ENCODE measurements at places on chromosomes 4 and X.

GRCh38 chr4:172357006-172357540 is 543.9 kb downstream of the GALNTL6 start:
- no peak overlapping the region for H3K4me3 ChIP-seq
- no peak for ATAC-seq
- no peaks in the 10 kb centered on the region for H3K27me3 ChIP-seq
- no peaks in the 10 kb centered on the region for H3K36me3 ChIP-seq
- no peaks in the 10 kb centered on the region for H3K4me1 ChIP-seq

DNA sequence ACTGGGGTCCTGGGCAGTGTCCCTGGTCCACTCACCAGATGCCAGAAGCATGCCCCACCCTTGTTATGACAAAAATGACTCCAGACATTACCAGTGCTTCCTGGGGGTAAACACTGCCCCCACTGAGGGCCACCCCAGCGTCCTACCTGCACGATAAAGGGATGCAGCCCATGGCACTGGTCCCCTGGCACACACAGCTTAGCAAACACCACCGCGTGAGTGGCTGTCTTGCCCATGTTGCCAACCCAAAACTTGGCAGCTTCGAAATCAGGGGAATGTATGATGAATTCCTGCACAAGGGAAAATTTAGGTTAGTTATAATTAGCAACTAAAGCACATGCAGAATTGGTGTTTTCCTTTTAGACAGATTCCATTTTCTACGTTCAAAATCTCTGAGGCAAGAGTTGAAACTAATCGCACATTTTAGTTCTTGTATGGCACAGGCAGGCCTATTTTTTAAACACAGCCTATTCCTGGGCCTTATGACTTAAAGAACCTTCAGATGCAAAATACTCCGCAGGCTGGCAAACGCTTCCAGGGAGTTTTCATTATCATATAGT is 30.4 kb downstream of the ACOX3 start:
- peaks cover 10% of the 10 kb centered on the region for H3K4me1 ChIP-seq
- no peak overlapping the region for H3K4me3 ChIP-seq
- peaks cover 79% of the 10 kb centered on the region for H3K36me3 ChIP-seq

DNA sequence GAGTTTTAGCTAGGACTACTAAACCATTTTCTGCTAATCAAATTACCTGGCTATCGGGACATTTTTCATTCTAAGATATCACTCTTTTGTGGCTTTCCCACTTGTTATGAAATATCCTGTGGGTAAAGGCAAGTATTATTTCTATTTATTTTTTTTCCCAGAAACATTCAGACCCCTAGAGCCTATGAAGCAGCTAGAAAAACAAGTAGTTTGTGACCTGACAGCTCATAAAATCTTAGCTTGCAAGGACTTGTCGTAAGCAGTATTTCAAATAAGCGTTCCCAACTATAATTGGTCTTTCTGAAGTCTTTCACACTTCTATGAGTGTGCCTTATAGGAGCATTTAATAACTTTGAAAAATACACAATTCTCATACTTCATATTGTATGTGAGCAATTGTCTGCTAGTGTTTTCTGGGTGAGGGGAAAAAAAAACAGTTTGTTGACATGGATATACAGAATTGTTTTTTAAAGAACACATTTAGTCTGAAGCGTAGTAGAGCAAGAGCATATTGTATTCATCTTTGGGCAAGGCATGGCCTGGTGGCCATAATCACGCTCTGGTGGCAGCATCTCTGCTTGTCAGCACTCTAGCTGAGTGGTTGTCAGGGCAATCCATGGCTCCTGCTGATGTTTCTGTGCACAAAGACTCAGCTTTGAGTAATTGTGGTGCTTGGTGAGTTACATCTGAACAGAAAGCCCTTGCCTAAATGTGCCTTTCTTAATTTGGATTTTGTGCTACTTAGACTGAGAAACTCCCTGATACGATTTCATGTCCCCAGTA is 2.6 kb downstream of the MCUB start:
- ATAC-seq: no peak
- no peaks in the 10 kb centered on the region for H3K36me3 ChIP-seq
- H3K4me3 ChIP-seq: no peak overlapping the region
- H3K4me1 ChIP-seq: peaks cover 15% of the 10 kb centered on the region
- no peak overlapping the region for H3K27ac ChIP-seq

- H3K27ac ChIP-seq: no peak overlapping the region
- H3K36me3 ChIP-seq: no peaks in the 10 kb centered on the region
- ATAC-seq: no peak
- no peaks in the 10 kb centered on the region for H3K27me3 ChIP-seq
- H3K4me1 ChIP-seq: no peaks in the 10 kb centered on the region
Measured at GRCh38 chrX:10685923-10686595, 65.7 kb upstream of the MID1 start.

- H3K4me1 ChIP-seq: no peaks in the 10 kb centered on the region
- H3K4me3 ChIP-seq: no peak overlapping the region
- no peak overlapping the region for H3K27ac ChIP-seq
- H3K27me3 ChIP-seq: no peaks in the 10 kb centered on the region
- no peak for ATAC-seq
Measured at GRCh38 chrX:68332201-68332731, 101.0 kb downstream of the OPHN1 start.

DNA sequence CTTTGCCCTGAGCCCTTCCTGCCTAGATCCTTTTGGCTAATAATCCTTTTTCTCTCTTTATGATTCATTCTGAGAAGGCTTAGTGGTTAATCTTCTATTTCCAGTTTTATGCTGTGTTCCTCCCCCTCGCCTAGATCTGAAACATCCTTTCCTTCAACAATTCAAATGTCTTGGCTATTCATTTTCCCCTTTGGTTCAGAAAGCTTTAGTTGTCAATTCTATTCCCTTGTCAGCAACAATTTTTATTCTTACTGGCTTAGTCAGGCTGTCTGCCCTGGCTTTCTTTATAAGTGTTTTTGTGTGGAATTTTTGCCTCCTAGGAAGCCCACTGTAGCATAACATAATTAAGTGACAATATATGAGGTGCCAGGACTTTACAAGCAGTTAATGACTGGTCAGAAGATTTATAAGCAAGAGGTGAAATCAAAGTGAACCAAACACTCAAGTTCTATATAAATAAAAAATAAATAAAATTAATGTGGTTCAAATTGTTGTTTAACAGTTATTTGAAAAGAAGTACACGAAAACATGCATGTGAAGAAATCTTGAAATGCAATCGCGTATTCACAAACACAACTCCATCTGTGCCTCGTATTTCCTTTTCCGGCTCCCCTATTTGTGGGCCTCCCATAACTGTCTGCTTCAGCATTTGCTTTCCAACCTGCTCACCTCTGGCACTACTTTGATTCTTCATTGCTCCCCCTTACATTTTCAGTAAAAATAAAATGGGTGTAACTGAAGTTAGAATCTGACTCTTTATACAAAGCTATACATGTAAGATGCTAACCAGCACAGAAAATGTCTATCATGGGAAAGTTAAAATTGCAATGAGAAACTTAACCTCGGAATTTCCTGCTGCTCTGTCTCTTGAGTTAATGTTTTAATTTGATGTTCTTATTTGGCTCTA is 235.4 kb downstream of the SPRY1 start:
- H3K27ac ChIP-seq: no peak overlapping the region
- peaks cover 6% of the 10 kb centered on the region for H3K36me3 ChIP-seq
- no peak for ATAC-seq
- H3K4me1 ChIP-seq: no peaks in the 10 kb centered on the region

DNA sequence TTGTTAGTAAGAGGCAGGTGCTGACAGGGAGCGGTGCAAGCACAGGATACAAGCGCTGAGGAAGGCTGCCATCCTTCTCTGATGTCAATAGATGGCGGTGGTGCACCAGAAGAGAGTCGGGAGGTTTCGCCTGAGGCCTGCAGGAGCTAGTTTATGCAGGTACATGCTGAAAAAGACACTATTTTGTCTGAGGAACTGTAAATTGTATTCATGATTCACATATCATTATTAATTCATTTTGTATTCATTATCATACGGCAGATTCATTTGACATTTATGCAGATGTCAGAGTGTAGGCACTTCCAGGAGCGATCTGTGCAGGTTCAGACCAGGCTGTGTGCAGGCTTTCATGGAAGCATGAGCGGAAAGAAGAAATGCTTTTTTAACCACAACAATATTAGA is 824.0 kb downstream of the STIM2 start:
- H3K27me3 ChIP-seq: no peaks in the 10 kb centered on the region
- ATAC-seq: no peak
- H3K27ac ChIP-seq: no peak overlapping the region
- no peaks in the 10 kb centered on the region for H3K4me1 ChIP-seq
- H3K4me3 ChIP-seq: no peak overlapping the region

DNA sequence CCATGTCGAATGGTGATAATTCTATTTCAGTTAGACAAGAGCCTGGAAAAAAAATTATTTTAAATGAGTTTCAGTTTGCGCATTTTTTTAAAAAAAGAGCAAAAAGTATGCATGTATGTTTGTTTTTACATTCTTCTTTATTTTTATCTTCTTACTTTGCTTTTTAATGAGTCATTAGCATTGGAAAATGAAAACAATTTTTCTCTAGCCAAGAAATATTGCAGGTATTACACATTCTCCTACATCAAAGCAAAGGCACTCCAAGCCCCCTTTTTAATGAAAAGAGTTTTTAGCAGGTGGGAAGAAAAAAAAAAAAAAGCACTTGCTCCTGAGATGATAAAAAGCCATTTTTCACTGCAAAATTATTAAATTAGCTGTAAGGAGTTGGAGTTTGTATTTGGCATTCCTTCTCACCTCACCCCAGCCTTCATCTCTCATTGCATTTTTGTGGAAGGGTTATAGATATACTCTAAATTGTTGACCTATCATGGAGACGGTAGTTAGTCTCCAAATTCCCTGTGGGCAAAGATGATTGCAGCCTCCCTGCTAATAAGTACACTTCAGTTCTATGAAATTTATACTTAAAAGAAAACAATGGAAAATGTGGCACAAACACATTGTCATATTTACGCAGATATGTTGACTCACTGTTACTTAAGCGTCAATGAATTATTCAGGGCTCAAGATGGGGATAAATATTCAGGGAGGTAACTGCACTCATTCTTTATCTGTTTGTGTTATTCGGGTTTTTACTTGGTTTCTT is 43.8 kb downstream of the PALLD start:
- H3K27ac ChIP-seq: no peak overlapping the region
- no peaks in the 10 kb centered on the region for H3K4me1 ChIP-seq
- H3K36me3 ChIP-seq: no peaks in the 10 kb centered on the region

DNA sequence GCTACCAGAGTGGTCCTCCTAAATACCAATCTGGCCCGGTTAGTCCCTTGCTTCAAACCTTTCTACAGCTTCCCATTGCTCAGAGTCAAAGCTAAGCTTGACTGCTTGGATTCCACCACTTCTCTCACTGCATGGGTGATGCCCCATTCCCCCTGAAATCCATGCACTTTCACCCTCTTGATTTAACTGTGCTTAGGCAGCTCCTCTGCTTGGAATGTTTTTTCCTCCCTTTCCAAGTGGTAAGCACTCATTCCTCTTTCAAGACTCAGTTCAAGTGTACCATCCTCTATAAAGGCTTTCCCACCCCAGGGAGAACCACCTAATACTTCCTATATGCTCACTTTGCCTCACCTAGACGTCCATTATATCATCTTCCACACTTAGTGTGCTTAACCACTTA is 49.1 kb downstream of the SMC1A start:
- H3K36me3 ChIP-seq: peaks cover 24% of the 10 kb centered on the region
- H3K4me1 ChIP-seq: peaks cover 9% of the 10 kb centered on the region
- no peak overlapping the region for H3K27ac ChIP-seq

DNA sequence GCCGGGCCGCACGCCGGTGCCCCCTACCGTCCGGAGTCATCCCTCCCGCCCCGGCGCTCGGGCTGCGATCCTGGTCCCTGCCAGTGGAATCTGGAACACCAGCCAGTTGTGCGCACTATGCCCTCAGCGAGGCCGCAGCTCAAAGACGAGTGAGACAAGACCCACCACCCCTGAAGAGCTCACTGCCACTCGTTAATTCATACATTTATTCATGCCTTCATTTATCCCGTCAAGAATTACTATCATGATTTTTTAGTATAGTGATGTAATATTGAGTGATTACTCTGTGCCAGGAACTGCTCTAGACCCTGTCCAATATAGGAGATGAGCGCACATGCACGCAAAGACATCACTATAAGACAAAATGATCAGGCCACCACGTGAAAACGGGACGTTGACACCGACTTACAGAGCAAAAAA is 247 bp upstream of the PPA2 start:
- no peaks in the 10 kb centered on the region for H3K27me3 ChIP-seq
- ATAC-seq: peak; percentile 1
- no peaks in the 10 kb centered on the region for H3K36me3 ChIP-seq
- peak overlapping the region; percentile 98 for H3K27ac ChIP-seq

DNA sequence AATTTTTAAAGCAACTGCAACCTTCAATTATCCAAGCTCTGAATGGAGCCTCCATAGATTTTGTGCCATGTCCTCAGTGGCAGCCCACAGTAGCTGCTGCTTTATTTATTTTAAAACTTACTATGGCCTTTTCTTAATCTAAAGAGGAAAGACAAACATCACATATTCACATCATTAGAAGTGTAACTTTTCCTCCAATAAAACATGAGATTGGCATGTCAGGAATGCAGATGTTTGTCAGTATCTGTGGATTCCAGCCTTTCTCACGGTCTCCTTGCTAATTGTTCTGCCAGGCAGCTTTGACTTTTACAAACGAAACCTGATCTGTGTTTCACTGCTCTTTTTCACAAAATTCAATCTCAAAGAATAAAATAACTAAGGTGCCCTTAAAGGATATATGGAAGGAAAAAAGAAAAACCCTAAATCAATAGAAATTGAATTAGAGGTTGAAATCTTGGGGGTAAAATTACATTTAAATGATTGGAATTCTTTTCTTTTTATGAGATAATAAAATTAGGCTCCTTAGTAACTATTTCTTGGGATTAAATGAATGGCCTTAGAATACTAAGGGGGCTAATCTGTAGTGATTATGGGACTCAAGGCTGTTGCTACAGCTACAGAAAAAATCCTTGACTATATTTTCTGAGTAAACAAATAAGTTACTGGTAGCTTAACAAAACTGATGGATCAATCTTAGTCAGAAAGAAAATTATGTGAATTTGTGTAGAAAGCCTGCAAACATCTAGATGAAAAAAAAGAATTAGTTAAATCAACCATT is 151.3 kb downstream of the RTL9 start:
- ATAC-seq: no peak
- H3K36me3 ChIP-seq: no peaks in the 10 kb centered on the region
- no peak overlapping the region for H3K27ac ChIP-seq
- no peaks in the 10 kb centered on the region for H3K27me3 ChIP-seq

DNA sequence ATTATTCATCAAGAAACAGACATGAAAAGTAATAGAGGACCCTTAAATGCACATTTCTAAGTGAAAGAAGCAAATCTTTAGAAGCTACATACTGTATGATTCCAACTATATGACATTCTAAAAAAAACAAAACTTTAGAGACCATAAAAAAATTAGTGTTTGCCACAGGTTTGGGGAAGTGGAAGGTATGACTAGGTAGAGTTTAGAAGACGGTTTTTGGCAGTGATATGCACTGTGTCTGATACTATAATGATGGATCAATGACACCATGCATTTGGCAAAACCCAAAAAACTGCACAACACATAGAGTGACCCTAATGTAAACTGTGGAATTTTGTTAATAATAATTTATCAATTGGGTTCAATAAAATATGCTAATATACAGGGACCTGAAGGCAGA is 54.5 kb downstream of the LCORL start:
- H3K27me3 ChIP-seq: no peaks in the 10 kb centered on the region
- H3K36me3 ChIP-seq: peaks cover 6% of the 10 kb centered on the region
- no peak for ATAC-seq
- no peak overlapping the region for H3K4me3 ChIP-seq
- no peaks in the 10 kb centered on the region for H3K4me1 ChIP-seq
- H3K27ac ChIP-seq: no peak overlapping the region
